Upper lobe of right lung (tissue), 1 donor: ENCODE measurements at places on chromosomes 11 and 22.
A peak's percentile ranks its signal among the peaks of the same experiment; 100 is the strongest.

DNA sequence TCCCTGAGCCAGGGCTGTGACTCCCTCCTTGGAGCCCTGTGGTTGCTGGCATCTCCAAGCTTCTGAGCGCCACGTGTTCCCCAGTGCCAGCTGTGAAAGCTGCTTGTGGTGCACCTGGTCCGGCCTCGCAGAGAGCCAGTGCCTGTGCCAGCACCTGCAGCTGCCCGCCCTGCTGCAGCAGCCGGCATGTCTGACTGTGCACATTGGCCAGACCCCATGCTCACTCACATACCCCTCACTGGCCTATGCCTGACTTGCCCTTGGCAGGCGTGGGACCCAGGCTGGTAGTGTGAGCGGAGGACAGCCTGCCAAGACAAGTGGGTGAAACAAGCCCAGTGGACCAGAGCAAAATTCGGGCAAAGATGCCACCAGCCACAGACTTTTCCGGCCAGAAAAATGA, 9.8 kb downstream of the MRPL48 start:
- no peak for DNase-seq

DNA sequence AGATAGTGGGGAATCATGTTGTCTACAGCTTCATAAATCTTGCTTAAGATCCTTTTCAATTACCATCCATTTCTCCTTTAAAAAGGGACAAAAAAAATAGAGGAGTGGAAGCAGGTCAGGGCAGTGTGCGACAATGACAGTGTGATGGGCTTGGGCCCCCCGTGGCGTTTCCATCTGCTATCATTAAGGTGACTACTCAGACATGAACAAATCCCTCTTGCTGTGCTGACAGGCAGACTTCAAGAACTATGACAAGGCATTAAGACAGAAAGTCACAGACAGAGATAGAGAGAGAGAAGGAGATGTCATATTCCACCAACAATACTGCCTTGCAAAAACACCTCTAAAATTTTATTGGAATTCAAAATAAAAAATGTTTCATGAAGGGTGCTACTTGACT, 263.2 kb downstream of the DCDC1 start:
- no peak for DNase-seq

DNA sequence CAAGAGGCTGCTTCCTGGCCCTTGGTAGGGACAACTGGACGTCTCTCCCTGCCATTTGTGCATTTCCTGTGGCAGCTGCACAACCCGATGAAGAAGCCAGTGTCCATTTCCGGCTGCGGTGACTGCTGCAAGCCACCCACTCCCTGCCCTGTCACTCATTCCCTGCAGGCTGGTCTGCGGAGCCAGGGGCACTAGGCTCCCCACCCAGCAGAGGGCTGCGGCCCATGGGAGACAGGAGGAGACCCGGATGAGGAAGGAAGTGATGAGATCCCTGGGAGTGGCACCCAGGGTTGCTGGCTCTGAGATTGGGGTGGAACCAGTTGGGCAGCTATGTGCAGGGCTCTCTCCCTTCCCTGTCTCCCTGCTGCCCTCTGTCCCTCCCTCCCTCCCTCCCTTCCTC, 10.0 kb upstream of the MYRF start:
- peak; percentile 77 for DNase-seq

DNA sequence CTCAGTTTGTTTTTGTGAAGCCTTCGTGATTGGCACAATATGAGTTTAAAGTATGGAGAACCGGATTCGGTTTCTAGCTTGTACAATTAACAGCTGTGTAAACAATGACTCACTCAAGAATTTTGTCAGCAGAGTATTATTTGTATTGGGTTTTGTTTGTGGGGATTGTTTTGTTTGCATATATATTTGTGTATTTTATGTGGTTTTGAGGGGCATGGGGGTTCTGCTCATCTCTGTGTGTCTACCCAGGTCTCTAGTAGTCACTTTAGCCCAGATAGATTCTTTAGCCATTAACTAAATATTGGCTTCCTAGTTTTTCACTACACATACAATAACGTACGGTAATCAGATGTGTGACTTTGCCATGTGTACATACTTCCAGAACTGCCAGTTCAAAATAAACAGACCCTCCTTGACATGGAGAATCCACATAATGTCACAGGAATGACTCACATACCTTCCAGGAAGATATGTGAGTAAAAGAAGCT, 7.5 kb upstream of the MS4A7 start:
- DNase-seq, result no peak

DNA sequence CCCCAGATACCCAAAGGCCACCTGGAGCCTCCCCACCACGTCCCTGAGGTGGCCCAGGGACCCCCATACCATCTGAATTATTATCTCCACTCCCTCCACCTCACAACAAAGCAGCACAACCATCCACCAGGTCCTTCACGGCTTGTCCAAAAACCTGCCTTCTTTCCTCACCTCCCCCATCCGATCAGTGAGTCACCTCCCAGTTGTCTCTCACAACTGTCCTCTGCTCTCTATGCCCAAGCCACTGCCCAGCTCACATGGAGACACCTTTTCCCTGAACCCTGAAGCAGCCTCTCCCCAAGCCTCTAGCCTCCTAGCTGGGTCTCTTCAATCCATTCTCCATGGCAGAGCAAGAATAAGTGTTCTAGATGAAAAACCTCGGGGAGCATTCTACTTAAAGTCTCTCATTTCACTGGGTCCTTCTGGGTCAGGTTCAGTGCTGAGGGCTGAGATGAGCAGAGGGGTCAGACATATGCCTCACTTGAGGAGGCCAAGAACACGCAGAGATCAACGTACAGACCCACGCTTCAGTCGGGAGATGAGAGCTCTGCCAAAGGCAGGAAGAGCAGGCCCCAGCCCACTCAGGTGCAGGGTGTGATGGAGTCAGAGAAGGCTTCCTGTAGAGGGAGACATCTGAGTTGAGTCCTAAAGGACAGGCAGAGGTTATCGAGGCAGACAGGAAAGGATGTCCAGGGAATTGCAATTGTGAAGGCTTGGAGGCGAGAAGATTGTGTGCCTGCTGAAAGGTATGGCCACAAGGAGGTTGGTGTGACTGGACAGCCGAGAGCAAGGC, 74.7 kb downstream of the PDE2A start:
- no peak for DNase-seq

GRCh38 chr11:47152953-47153950, 23.4 kb downstream of the ARFGAP2 start:
- DNase-seq, result peak; percentile 82

GRCh38 chr11:116736763-116737162, 36.0 kb downstream of the BUD13 start:
- no peak for DNase-seq

GRCh38 chr11:305844-306211, 1.8 kb upstream of the IFITM2 start:
- DNase-seq, result no peak

GRCh38 chr11:72238492-72239312, 5.3 kb downstream of the PHOX2A start:
- peak; percentile 62 for DNase-seq
